ENCODE measurements at places on chromosomes 7 and 10.
A peak's percentile ranks its signal among the peaks of the same experiment; 100 is the strongest.

DNA sequence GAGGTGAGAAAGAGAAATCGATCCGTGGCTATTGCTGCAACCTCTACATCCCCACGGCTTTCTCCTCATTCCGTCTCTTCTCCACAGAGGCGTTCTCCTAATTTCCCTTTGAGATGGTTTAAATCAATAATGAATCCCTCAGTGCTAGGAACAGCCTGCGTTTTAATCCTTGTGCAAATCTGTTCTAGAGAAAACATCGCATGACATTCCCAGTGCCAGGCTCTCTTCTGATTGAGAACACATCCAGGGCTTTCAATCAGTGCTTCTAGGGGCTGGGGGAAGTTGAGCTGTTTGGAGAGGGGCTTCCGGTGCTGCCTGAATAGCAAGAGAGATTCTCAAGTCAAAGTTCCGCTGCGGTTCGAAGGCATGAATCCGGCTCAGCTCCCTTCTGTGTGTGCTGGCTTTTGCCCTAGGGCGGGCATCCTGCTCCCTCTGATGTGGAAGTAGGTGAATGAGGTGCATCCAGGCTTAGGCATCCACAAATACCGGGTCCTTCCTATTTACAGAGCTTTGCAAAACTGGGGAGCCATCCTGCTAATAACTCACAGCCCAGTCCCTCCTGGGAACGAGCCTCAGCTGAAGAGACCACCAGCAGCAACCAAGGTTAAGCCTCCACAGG lies 62.8 kb downstream of the CHST15 start:
- peak; percentile 49 for DNase-seq

DNA sequence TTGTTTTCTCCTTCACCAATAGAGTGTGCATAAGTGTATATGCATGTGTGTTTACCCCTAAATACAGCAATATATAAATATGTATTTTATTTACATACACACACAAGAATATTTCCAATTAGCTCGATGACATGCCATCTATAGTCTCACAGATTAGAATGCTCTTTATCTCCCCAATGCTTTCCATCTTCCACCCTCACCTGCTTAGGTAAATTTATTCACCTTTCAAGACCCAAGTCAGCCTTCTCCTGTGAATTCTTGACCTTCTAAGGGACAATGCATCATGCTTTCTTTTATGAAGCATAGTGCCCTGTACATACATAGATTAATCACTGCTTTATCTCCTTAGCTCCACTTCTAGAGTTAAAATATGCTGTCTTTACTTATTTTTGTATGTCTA lies 49.7 kb downstream of the SEMA3A start:
- DNase-seq = no peak

DNA sequence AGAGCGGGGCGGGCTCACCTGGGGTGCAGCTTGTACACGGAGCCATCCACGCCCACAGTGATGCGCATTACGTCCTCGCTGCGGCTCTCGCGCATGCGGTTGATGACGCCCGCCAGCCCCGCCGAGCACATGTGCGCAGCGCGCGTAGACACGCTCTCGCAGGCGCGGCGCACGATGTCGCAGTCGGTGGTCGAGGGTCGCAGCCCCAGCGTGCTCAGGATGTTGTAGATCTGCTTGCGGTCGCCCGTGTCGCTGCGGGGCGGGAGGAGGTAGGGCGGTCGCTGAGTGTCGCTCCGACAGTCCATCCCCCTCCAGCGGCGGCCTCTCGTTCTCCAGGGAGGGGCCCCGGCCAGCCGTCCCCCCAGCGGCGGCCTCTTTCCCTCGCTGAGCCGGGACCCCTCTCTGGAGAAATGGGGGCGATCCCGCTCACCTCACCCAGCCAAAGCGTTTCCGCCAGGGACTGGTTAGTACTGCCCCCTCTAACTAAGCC lies 4.4 kb upstream of the MYL7 start:
- no peak for DNase-seq

GRCh38 chr7:120079704-120080103 lies 193.3 kb upstream of the KCND2 start:
- DNase-seq = no peak

GRCh38 chr7:148630078-148630477 lies 39.5 kb downstream of the C7orf33 start:
- no peak for DNase-seq

DNA sequence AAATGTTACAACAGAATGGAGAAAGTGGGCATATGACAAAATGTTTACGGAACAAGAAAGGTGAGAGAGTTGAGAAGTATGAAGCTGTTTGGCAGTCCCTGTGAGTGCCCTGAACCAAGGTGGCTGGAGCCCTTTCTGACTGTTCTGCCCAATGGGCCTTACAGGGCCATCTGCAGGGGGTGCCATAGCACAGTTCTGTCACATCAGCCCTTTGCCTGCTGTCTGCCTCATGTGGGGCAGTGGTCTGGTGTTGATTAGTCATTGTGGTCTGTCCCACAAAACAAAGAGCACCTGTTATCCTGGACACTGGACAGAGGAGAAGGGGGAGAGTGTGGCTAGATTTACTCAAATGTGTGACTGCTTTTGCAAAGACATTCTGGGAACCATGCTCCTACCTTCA lies 51.5 kb upstream of the OSBPL3 start:
- DNase-seq = no peak

GRCh38 chr7:99244939-99245338 lies 27.7 kb upstream of the MYH16 start:
- DNase-seq = no peak

GRCh38 chr10:119501690-119502089 lies 40.8 kb downstream of the RGS10 start:
- DNase-seq = peak; percentile 30

DNA sequence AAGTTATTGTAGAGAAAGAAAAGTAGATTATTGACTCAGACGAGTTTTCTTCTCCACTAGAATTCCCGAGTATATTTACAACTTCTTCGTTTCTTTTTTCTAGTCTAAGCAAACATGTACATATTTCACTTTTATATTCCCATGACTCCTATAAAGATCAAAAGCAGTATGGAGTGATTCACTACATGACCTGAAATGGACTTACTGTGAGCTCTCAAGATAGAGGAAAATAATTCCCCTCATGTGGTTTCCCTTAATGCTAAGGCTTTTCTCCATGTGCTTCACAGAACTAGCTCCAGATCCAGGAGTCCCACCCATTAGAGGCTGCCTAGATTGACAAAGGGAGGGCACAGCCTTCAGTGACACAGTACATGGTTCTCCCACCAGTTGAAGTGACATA lies 823.1 kb upstream of the LRRTM3 start:
- DNase-seq = no peak

DNA sequence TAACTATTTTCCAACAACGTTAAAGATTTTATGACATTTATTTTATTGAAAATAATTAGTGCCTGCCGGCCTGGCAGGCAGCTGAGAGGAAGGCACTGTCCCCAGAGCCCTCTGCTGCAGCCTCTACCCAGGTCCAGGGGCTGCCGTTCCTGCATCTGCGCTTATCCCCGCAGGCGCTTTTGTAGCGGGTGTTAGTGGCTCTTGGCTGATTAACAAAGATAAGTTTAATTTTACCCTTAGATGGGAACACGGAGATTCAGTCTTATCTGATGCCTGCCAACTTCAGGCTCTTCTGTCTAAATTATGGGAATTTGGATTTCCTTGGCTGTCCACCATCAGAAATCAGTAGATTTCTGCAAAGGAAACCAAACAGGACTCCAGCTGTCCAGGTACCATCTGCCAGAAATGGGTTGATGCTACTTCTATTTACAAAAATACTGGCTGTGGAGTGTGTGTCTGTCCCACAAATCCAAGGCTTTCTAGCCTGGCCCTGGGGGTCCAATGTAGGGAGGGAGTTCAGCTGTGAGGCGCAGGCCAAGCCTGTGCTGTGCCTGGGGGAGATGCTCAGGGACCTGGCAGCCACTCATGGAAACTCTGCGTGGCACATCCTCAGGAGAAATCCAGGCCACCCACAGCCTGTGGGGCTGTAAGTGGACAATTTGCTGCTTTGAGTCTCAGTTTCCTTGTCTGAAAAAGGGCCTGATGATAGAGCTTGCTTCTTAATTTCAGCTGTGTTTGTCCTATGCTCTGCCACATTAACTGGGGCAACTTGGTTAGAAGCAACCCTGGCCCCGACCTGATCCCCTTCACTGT lies 62.0 kb upstream of the IGFBP3 start:
- DNase-seq = no peak

DNA sequence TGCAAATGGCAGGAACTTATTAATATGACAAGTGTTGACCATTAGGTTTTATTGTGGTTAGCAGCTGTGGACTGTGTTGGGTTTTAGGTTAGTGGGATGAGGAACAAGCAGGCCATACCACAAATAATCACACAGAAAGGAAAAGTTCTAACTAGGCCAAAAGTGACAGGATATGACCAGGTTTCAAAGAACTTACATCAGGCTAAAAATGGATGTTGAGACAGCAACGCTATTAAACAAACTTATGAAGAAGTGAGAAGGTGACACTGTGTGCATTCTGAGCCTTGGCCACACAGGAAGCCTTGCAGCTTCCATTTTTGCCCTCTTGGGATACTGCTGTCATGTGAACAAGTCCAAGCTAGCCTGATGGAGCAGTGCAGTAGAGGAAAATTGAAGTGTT lies 568.8 kb downstream of the HTR7 start:
- DNase-seq = no peak

- DNase-seq = no peak
Measured at GRCh38 chr7:29641651-29642050, 78.0 kb downstream of the PRR15 start.

GRCh38 chr7:142553216-142553615 lies 196.1 kb upstream of the PRSS1 start:
- DNase-seq = no peak

- DNase-seq = no peak
Measured at GRCh38 chr10:120600871-120601649, 144.0 kb downstream of the PLPP4 start.

- no peak for DNase-seq
Measured at GRCh38 chr7:77687100-77687746, 9.0 kb upstream of the RSBN1L start.

DNA sequence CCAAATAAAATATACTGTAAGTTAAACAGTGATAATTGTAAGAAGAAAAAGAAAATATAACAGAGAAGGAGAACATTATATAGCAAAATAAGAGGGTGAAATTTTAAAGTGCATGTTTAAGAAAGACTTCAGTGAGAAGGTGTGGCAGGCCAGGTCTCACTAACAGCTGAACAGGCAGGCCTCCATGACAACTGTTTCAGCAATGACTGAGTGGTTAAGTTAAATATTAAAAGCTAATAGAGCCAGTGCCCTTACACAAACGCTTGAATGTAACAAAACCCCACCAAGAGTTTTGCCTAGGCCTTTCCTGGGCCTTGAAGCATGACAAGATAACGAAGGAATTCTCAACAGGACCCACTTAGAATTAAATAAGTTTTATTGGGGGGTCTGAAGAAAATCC lies 32.6 kb downstream of the CFAP43 start:
- no peak for DNase-seq

GRCh38 chr7:74599244-74599643 lies 58.3 kb upstream of the GTF2I start:
- no peak for DNase-seq

DNA sequence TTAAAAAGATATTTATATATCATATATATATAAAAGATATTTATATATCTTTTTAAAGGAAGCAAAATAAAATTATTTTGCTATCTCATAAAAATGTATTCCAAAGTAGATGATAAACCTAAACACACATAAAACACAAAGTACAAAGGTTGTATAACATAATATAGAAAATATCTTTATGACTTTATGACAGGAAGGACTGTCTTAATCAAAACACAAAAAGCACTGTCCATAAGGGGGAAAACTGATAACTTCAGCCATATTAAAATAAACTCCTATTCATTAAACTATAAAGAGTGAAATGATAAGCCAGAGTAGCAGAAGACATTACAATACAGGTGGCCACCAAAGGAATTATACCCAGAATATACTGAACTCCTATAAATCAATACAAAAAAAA lies 34.8 kb downstream of the KDM7A start:
- DNase-seq = no peak

- no peak for DNase-seq
Measured at GRCh38 chr10:124542336-124542735, 80.7 kb downstream of the LHPP start.

DNA sequence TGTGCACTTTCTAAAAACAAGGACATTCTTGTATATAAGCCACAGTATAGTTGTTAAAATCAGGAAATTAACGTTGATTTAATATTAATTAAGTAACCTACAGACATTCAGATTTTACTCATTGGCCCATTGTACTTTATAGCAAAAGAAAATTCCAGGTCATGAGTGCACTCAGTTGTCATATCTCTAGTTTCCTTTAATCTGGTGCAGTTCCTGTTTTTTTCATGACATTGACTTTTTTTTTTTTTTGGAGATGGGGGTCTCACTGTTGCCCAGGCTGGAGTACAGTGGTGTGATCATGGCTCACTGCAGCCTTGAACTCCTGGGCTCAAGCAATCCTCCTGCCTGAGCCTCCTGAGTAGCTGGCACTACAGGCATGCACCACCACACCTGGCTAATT lies 24.1 kb downstream of the R3HCC1L start:
- DNase-seq = no peak

DNA sequence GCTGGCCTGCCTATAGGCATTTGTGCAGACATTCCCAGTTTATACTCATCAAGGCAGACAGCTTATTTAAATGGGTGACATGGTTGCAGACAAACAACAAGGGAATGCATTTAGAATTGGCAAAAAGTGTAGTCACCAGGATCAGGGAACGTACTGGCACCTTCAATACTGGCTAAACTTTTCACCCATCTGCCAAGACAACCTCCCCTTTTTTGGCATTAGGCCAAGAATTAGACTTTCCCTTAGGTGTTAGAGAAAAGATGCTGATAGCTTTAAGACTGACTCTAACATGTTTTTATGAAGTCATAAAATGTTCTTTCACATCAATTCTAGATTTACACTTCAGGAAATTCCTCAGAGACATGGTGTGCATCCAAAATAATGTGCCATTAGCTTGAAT lies 365.9 kb downstream of the PHTF2 start:
- no peak for DNase-seq

DNA sequence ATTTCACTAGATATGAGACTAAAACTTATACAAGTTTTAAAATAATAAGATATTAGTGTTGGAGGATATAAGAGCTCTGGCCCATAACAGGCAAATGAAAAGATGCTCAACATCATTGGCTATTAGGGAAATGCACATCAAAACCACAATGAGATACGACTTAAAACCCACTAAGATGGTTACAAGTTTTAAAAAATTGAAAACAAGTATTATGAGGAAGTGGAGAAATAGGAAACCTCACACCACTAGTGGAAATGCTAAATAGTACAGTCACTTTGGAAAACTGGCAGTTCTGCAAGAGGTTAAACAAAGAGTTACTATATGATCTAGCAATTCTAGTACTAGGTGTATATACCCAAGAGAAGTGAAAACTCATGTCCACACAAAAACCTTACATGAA lies 17.2 kb downstream of the PANK1 start:
- DNase-seq = no peak

DNA sequence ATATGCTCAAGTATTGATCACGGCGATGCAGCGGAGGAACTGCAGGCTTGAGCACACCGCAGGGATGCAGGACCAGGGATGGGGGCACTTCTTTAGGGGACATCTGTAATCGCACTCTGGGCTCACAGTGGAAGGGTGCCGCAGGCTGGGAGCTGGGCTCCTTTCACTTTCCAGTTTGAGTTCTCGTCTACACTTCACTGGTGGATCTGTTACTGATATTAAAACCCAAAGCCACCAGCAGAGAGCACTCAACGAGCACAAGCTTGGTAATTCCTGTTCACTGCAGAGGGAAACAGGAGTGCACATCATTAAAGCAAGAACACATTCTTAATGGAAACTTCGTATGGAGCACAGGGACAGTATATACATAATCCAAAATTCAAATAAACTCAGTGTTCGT lies 91.3 kb downstream of the PARD3 start:
- no peak for DNase-seq

- DNase-seq = no peak
Measured at GRCh38 chr10:33795529-33795928, 461.1 kb upstream of the NRP1 start.

GRCh38 chr7:81299711-81300110 lies 380.9 kb upstream of the SEMA3C start:
- no peak for DNase-seq

Data from spleen (tissue), 13 donors.